HS-27A (cell line): ENCODE measurements at places on chromosomes 7 and 10.

GRCh38 chr7:124152859-124153692 lies 120.2 kb upstream of the TMEM229A start:
- no peak for DNase-seq

DNA sequence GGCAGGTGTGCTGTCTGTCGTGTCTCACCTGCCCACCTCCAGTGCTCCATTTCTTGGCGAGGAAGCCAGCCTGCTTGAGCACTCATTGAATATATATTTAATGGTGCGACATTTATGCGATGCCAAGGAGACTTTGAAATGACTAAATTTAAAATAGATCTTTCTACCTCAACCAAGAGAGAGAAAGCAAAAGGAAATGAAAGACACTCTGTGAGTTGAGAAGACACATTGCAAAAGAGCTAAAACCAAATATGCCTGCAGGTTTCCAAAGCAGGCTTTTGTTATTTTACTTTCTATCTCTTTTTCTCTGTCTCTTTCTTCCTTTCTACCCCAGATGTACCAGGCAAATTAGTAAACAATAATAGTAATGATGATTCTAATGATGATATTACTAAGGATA lies 53.6 kb upstream of the AOAH start:
- DNase-seq = no peak

DNA sequence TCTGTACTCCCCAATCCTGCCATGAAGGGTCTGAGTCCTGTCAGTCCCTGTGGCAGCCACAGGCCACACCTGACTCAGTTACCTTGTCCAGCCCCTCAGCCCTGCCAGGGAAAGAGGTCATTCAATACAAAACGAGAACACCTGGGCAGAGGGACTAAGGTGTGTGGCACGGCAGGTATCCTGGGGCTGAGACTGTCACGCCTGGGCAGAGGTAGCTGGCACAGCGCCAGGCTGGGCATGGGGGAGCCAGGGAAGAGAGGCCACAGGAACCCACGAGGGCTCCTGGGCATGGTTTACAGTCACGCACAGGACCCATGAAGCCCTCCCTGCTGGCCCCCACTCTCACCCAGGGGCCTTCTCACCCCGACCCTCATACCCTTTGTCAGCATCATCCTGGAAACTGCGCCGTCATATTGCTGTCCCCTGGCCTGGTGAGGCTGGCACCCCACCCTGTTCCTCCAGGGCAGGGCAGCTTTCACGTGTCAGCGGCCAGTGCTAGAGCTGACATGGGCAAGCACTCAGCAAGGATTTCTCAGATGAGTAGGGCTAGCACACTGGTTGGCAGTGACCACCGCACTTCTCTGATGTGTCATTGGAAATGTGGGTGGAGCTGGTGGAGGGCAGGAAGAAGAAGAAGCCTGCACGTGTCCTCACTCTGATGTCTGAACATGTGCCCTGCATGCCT lies 42.7 kb downstream of the LRRC18 start:
- DNase-seq = no peak

DNA sequence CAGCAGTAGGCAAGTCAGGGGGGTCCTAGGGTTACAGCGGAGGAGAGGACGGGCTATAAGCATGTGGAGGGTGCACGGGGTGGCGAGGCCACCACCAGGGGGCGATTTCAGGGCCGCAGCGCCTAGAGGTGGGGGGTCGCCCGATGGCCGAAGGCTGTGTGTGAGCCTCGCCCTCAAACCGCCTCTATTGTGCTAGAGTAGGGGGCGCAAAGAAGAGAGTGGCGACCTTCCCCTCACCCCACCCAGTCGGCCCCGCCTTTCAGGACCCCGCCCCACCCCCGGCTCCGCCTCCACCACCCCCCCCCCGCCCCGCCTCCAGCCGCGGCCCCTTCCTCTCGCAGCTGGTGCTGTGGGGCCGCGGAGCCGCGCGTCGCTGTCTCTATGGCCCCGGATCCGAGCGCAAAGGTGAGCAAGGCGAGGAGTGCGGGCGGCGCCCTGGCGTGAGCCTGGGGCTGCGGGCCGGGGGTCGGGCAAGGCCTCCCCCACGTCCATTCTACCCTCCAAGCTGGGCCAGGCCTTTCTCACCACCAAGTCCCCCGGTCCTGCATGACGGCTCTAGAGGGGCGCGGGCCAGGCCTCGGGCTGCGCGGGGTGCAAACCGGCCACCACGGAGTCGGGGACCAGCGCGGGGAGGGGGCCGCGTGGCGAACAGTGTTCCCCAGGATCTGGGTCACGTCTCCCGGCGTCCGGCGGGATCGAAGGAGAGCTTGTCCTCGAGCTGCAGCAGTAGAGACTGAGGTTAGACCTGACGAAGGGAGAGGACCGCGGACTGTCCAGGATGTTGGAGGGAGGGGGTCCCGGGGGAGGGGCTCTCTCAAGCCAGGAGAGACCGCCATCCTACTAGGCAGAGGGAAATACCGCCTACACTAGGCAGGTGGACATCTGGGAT lies at the start of gene SEMA4G:
Gene SEMA4G, plus strand, starts transcription at position 318 of the 889 bp plus-strand sequence. CDS start 3,409 bp downstream, outside the sequence.
- DNase-seq = no peak

DNA sequence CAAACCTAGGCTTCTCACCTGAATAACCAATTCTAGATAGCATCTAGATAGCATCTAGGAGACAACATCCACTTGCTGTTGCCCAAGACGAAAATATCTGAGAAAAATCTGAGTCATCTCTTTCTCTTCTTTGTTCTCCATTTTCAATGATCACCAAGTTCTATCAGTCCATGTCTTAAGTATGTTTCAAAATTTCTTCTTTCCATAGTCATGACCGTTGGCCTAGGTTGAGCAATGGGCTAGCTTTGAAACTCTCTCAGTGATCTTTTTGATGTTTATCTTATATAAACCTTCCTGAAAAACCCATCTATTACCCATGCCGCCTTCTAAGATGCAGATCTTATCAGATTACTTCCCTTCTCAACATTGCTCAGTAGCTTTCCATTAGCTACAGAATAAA lies 23.4 kb upstream of the CASD1 start:
- no peak for DNase-seq

- no peak for DNase-seq
Observed at GRCh38 chr10:17229717-17229966, 1.6 kb downstream of the VIM start.

- no peak for DNase-seq
Observed at GRCh38 chr7:72538856-72539255, 126.7 kb upstream of the CALN1 start.

- no peak for DNase-seq
Observed at GRCh38 chr7:3725155-3726059, 424.4 kb downstream of the SDK1 start.

- no peak for DNase-seq
Observed at GRCh38 chr10:79936625-79937615, 12.0 kb downstream of the SFTPD start.

DNA sequence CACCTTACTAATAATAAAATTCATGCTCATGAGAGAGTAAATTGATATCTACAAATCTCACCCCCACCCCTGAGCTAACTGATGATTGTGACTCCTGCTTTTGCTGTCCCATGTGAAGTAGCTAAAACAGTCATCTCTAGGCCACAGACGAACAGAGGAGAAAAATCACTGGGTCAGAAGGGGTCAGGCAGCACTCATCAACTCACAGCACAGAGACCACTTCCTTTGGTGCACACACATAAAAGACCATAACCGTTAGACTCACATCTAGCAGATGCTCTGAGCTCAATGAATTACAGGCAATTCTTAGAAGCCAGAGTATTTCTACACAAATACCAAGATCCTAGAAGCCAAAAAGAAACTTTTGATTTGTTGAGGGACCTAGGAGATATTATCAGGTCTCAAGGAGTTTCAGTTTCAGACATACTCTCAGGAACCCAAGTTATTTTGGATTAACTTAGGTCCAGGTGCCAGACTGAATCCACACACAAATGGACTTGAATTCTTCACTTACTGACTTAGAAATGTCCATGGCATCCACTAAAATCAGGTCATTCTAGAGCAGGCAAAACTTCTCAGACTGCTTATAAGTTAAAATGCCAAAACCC lies 65.0 kb upstream of the TES start:
- DNase-seq = no peak

GRCh38 chr10:50396491-50397311 lies 145.4 kb upstream of the ASAH2 start:
- DNase-seq = no peak

GRCh38 chr7:138276891-138277290 lies 183.2 kb upstream of the TRIM24 start:
- DNase-seq = no peak

DNA sequence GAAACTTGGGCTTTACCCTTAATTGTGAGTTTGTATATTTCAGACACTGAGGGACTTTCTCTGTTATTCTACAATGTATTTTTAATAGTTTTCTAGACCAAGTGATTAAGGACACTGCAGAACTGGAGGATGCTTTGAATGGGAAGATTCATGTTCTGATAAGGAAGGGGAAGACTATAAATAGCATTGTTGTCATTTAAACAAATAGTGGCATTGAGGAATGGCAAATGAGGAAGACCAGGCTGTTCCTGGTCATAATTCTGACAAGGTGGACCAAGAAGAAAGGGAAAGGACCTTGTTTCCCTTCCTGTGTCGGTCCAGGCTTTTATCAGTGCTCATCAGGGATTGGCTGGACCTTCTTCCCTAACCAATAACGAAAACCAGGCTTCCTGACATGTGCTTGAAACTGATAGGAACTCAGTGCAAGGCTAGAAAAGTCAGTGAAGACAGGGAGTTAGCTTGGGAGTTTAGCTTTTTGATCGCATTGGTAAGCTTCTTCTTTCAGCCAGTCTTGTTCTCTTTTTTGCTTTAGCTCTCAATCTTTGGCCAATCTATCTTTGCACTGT lies 116.2 kb downstream of the ITGA8 start:
- DNase-seq = no peak

DNA sequence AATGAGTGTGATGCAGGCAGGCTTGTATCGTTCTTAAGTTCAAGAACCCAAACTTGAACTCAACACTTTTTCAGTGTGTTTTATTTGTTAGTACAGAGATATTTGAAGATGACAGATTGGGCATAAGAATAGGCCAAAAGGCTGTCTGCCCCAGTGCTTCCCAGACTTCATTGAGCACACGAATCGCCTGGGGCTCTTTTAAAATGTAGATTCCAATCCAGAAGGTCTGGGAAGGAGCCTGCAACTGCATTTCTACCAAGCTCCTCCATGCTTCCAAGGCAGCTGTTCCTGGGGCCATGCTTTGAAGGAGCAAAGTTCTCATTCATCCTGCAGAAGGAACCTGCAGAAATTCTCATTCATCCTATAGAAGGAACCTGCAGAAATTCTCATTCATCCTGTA lies 114.5 kb upstream of the INSYN2A start:
- DNase-seq = no peak

GRCh38 chr7:50336894-50337703 lies 32.6 kb downstream of the IKZF1 start:
- no peak for DNase-seq

DNA sequence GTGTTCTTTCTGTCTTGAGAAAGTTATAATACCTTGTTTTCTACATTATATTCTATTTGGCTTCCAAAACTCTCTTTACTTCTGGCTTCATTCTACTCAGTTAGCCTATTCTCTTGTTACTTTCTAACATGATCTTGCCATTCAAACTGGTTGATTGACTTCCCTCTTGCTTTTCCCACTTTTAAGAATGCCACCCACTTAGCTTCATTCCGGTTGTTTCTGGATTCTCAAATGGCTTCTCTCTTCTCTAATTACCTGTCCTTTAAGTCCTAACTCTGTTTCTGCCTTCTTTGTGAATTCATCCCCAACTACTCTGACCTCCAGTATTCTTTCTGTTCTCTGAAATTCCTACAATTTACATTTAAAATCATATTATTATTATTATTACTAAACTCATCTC lies 52.0 kb downstream of the ANKIB1 start:
- no peak for DNase-seq

- DNase-seq = no peak
Observed at GRCh38 chr7:98520356-98520951, 96.6 kb upstream of the NPTX2 start.

DNA sequence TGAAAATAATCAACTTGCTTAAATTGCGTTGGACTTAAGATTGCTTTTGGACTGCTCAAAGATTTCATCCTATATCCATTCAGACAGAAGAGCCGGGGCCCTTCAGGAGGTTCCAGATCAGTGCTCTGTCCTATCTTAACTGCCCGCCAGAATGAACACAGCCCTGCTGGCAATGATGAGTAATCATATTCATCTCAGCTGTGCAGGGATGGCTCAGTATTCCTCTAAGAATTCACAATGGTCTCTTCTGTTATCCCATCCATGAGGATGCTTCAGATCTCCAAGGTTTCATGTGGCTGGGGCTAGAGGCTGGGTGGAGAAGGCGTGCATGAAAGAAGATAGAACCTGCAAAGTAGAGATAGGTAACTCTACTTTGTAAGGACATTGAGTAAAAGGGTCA lies 80.0 kb upstream of the NPVF start:
- DNase-seq = no peak

DNA sequence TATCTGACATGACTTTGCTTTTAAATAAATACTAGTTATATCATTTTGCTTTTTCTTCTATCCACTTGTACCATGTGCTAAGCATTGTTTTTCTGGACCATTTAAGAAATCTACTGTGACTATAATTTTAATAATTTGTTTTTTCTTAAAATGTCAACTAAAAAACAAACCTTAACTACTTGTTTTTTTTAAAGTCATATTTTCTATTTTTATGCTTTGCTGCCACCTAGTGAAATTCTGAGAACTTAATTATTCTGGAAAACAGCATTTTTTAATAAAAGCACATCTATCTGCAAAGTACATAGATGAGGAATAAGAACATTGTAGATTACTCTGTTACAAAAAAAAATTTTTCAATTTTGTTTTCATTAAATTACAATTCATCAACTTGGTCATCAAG lies 47.4 kb downstream of the ORC5 start:
- DNase-seq = no peak

- no peak for DNase-seq
Observed at GRCh38 chr7:45701701-45702510, 127.7 kb downstream of the ADCY1 start.

DNA sequence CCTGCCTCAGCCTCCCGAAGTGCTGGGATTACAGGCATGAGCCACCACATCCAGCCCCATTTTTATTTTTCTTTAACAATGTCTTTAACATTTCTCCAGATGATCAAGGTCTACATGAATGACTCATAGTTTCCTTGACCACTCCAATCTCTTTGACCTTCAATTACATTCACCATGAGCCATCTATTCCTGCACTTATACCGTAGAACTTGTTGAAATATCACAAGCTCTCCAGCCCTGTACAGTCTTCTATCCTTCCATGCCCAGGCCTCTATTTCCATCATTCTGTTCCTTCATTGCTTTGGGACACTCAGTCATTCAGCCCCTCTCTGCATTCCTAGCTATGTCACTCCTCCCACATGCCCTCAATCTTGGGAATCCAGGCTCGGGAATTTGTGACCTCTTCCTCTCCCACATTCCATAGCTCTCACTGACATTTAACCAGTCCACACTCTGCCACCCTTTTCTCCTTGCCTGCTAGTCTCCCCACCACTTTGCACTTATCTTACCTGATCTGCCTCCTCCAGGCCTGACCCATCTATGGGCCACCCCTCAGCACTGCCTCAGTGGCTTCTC lies 151.8 kb upstream of the STK17A start:
- DNase-seq = no peak
